ENCODE measurements at places on chromosomes 3 and 15. TPM values are rescaled to one million over a fixed set of nuclear protein-coding genes. Genes with fewer than 3 reads are reported as not detected.

DNA sequence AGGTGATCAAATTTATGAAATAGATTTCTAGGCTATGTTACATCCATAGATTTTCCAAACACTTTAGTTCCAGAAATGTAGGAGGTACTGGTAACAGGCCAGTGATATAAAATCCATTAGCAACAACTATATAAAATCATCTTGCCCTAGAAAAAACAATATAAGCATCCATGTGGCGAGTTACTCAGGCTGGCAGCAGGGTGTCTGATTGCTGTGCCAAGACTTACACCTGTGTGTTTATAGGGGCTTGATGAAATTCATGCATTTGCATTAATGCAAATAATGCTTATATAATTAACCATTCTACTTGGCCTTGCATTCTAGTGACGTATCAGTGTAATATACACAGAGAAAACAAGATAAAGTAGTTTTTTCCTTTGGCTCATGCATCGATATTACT lies 153.4 kb downstream of the PLCL2 start:
- no peak for DNase-seq

DNA sequence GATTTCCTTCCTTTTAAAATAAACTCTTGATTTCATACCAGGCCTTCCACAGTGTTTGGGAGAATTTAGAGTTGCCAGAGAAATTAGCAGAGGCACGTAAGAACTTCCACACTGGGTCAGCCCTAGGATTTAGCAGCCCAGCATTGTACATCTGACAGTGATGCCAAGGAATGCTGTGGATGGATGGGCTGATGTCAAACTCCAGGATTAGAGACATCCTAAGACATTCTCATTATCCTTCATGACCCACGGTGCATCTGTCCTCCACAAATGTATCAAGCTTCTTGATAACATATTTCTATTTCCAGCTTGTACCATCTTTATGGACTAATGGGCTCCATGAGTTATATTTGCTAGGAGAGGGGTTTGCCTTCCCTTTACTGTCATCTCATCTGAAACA lies 8.0 kb upstream of the TPM1 start:
- no peak for DNase-seq

TRH gene
- not detected for polyA plus RNA-seq

GRCh38 chr15:29593111-29593510 lies 229.2 kb downstream of the TJP1 start:
- DNase-seq, result no peak
